ENCODE measurements at places on chromosomes 4 and X. TPM values are rescaled to one million over a fixed set of nuclear protein-coding genes. Genes with fewer than 3 reads are reported as not detected.

Gene TRIM75
- total RNA-seq = not detected

Gene TMEM184C
- 42.0 TPM for total RNA-seq

Gene MMRN1
- total RNA-seq = 0.14 TPM

Gene MAOB
- total RNA-seq = 0.28 TPM

Gene SCRG1
- 0.85 TPM for total RNA-seq
